HFFc6 (cell line): ENCODE measurements at places on chromosomes 4 and X. TPM values are rescaled to one million over a fixed set of nuclear protein-coding genes. Genes with fewer than 3 reads are reported as not detected.

DNA sequence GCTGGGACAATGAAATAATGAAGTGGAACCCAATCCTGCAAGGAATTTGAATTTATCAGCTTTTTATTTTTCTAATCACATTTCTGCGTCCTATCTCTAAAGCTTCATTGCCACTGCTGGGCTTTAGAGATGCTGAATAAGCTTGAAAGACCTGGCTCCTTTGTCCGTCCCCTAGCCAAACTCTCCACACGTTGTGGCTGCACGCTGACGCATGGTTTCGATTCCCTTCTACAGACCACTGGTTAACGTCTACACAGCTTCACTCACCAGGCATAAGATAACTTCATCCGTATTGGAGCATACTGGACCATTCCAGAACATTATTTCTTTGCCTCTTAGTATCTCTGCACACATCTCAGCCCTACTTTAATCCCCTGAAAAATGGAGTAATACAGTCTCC lies 31.2 kb downstream of the SPANXN3 start:
- H3K27ac ChIP-seq: no peak overlapping the region
- no peaks in the 10 kb centered on the region for H3K36me3 ChIP-seq
- peaks cover 2% of the 10 kb centered on the region; the same call in 1 of the 2 replicates for H3K27me3 ChIP-seq
- H3K4me1 ChIP-seq: no peaks in the 10 kb centered on the region
- H3K4me3 ChIP-seq: no peak overlapping the region
- DNase-seq: no peak

DNA sequence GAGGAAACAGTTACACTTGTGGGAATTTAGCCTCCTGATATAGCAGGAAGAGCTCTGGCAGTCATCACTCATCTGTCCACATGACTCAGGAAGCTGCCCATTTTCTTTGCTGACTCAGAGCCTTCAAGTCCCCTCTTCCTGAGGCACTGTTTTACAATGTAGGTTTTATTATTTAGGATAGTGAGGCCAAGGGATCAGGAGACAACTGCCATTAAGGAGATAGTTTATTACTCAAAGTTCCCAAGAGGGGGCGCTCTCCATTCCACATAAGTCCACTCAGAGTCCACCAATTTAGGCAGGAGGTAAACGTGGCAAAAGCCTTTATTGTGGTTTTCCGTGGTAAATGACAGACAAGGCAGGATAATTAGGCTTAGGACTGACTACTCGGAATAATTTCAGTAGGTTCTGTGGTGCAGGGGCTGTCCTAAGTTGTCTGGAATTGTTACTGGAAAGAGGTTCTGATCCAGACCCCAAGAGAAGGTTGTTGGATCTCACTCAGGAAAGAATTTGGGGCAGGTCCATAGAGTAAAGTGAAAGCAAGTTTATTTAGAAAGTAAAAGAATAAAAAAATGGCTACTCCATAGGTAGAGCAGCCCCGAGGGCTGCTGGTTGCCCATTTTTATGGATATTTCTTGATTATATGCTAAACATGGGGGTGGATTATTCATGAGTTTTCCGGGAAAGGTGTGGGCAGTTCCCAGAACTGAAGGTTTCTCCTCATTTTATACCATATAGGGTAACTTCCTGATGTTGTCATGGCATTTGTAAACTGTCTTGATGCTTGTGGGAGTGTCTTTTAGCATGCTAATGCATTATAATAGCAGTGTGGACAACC lies 96.0 kb upstream of the RAB40AL start:
- H3K4me1 ChIP-seq: peaks cover 15% of the 10 kb centered on the region
- H3K27ac ChIP-seq: peak overlapping the region; percentile 61
- no peak overlapping the region for H3K4me3 ChIP-seq

- H3K4me1 ChIP-seq: no peaks in the 10 kb centered on the region
- no peak for DNase-seq
- H3K36me3 ChIP-seq: no peaks in the 10 kb centered on the region
- no peaks in the 10 kb centered on the region for H3K27me3 ChIP-seq
These were observed 384.8 kb downstream of the AFF2 start for GRCh38 chrX:148885203-148885602.

The RASGEF1B gene
- total RNA-seq: not detected in 3 replicates

The NDST4 gene
- not detected in 3 replicates for total RNA-seq

The DDX60 gene
- total RNA-seq: 2.4 to 6.8 TPM (median 3.4 TPM) in 3 replicates

The ADAM29 gene
- total RNA-seq: not detected in 3 replicates
